Dermis lymphatic vessel endothelial cell (primary cell): ENCODE measurements at places on chromosomes 3 and 15. TPM values are rescaled to one million over a fixed set of nuclear protein-coding genes. Genes with fewer than 3 reads are reported as not detected.

BRK1 gene
- 150 and 172 TPM in 2 replicates for total RNA-seq

TMEM207 gene
- total RNA-seq = not detected in 2 replicates

LMAN1L gene
- total RNA-seq = not detected in 2 replicates

PLA2G4D gene
- not detected in 2 replicates for total RNA-seq

PTH1R gene
- total RNA-seq = 0.17 TPM in 1 of 2 replicates, not detected in the other

GABRA5 gene
- total RNA-seq = not detected in 2 replicates

C2CD4A gene
- 1.4 and 2.3 TPM in 2 replicates for total RNA-seq

RASGRF1 gene
- total RNA-seq = 0.98 and 2.9 TPM in 2 replicates

TRH gene
- not detected in 2 replicates for total RNA-seq

GOLGA8N gene
- total RNA-seq = 0.87 and 1.4 TPM in 2 replicates

MEX3B gene
- total RNA-seq = 2.8 and 7.5 TPM in 2 replicates

CILP gene
- total RNA-seq = under 0.01 TPM in 1 of 2 replicates, not detected in the other

RAB8B gene
- total RNA-seq = 73.9 and 84.5 TPM in 2 replicates

PLCL2 gene
- total RNA-seq = 13.7 and 15.0 TPM in 2 replicates

ROBO1 gene
- total RNA-seq = 0.17 and 0.87 TPM in 2 replicates

ACVR2B gene
- 4.2 and 5.6 TPM in 2 replicates for total RNA-seq

NR1I2 gene
- not detected in 2 replicates for total RNA-seq

PPIP5K1 gene
- 7.4 and 12.8 TPM in 2 replicates for total RNA-seq

ACOX2 gene
- total RNA-seq = 0.77 and 1.3 TPM in 2 replicates

HHLA2 gene
- not detected in 2 replicates for total RNA-seq

VEPH1 gene
- 0.86 and 2.8 TPM in 2 replicates for total RNA-seq

TUSC7 gene
- not detected in 2 replicates for total RNA-seq

PPP1R14D gene
- not detected in 2 replicates for total RNA-seq

CLDN16 gene
- total RNA-seq = under 0.01 TPM in 1 of 2 replicates, not detected in the other

CHSY1 gene
- 27.3 and 32.8 TPM in 2 replicates for total RNA-seq

GREM1 gene
- total RNA-seq = 0.09 and 2.1 TPM in 2 replicates

TMCO5A gene
- total RNA-seq = not detected in 2 replicates

PPARG gene
- 47.9 and 53.1 TPM in 2 replicates for total RNA-seq

ANAPC13 gene
- total RNA-seq = 47.4 and 62.3 TPM in 2 replicates

ALPK3 gene
- total RNA-seq = 24.5 and 29.4 TPM in 2 replicates

SEMA3B gene
- 0.54 and 0.86 TPM in 2 replicates for total RNA-seq

SMCO1 gene
- not detected in 2 replicates for total RNA-seq

ERC2 gene
- 0.33 and 1.7 TPM in 2 replicates for total RNA-seq

IQCF5 gene
- total RNA-seq = not detected in 2 replicates

LRRIQ4 gene
- 0.09 TPM in 1 of 2 replicates, not detected in the other for total RNA-seq

RLBP1 gene
- not detected in 2 replicates for total RNA-seq

APBA2 gene
- 40.9 and 41.3 TPM in 2 replicates for total RNA-seq

TMEM39A gene
- total RNA-seq = 27.5 and 28.1 TPM in 2 replicates

SLC9C1 gene
- 0.11 and 0.17 TPM in 2 replicates for total RNA-seq

NAALADL2 gene
- total RNA-seq = 0.11 and 0.52 TPM in 2 replicates

GRIP2 gene
- under 0.01 TPM in 1 of 2 replicates, not detected in the other for total RNA-seq
